ENCODE measurements at places on chromosomes 2 and 18.

DNA sequence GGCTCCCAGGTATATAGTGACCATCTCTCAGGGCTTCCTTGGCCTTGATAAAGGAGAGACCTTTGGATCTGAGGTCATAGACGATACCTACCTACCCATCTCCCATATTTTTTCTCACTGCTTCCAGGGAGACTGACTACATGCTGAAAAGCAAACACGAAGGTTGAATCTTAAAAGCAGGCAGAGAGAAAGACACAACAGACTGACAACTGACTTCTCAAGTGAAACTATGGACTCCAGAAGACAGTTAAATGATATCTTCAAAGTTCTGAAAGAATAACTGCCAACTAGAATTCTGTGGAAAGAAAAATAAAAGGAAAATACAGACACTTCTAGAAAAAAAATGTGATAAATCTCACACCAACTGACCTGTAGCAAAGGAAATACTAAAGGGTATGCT lies 76.5 kb upstream of the HAAO start:
- no peak overlapping the region for H3K4me3 ChIP-seq
- DNase-seq = no peak
- H3K27ac ChIP-seq = no peak overlapping the region
- H3K36me3 ChIP-seq = no peaks in the 10 kb centered on the region
- H3K4me1 ChIP-seq = no peaks in the 10 kb centered on the region

DNA sequence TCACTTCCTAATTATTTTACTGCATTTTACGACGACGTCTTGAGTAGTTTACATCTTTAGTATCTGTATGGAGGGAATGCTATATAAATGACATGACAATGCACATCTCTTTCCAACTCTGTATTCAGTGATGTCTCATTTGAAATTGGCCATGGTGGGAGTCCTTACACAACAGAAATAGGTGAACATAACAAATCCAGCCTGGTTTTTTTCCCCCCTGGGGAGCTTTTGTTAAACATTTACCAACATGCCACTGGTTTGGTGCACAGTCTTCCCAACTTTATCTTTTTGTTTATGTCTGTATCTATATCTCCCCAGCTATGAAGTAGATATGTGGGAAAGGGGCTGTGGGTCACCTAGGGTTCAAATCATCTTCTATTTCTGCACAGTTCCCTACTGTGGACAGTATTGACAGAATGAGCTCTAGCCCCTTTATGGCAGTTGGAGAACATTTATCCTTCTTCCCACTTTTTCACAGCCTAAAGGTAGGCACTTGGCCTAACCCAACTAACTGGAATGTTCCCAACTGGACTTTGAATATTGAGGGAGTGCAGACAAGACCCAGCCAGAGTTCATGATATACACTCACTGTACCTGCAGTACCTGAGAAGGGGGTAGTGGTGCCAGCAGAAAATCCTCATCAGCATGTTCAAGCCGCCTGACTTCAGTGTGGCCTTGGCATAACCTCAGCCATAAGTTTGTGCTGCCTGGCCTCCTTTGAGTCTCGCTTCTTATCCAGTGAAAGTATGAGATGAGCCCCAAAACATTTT lies 5.7 kb upstream of the RTKN start:
- H3K4me1 ChIP-seq = no peaks in the 10 kb centered on the region
- no peaks in the 10 kb centered on the region for H3K27me3 ChIP-seq
- no peaks in the 10 kb centered on the region for H3K36me3 ChIP-seq
- H3K4me3 ChIP-seq = no peak overlapping the region

DNA sequence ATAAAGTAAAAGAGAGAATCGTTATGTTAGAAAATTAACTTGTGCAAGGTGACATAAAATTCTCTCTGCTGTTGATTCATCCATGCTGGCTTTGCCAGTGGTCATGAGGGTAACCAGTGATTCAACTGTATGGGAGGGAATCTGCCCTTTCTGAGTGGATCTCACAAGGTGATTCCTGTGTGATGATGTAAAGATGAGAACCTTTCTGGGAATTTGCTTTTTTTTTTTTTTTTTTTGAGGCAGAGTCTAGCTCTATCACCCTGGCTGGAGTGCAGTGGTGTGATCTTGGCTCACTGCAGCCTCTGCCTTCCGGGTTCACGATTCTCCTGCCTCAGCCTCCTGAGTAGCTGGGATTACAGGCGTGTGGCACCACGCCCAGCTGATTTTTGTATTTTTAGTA lies 23.3 kb downstream of the RAB31 start:
- H3K36me3 ChIP-seq = no peaks in the 10 kb centered on the region
- no peak overlapping the region for H3K4me3 ChIP-seq
- H3K27me3 ChIP-seq = no peaks in the 10 kb centered on the region
- H3K27ac ChIP-seq = no peak overlapping the region
- DNase-seq = no peak

GRCh38 chr18:53864770-53865169 lies 359.7 kb downstream of the MBD2 start:
- DNase-seq = peak; percentile 27
- H3K4me1 ChIP-seq = no peaks in the 10 kb centered on the region
- H3K36me3 ChIP-seq = no peaks in the 10 kb centered on the region

DNA sequence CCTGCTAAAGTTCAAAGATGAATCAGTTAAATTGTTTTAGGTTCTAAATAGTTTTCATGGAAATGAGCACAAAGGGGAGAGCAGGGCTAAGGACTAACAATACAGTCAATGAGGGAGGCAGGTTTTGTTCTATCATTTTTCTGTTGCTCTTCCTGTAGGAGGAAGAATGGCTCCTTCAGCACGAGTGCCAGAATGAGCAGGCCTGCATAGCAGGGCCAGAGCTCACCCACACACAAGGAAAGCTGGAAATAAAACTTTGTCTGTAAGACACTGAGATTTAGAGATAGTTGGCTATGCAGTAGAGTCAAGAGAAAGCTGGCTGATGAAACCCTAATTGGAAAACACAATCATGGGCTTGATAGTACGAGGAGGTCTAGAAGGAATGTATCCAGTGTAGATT lies 313.3 kb downstream of the MBD2 start:
- H3K36me3 ChIP-seq = no peaks in the 10 kb centered on the region
- peak; percentile 4 for DNase-seq
- H3K4me1 ChIP-seq = no peaks in the 10 kb centered on the region
- H3K27ac ChIP-seq = no peak overlapping the region

- H3K4me1 ChIP-seq = peaks cover 7% of the 10 kb centered on the region
- H3K4me3 ChIP-seq = no peak overlapping the region
Measured at GRCh38 chr2:241860184-241861078, 1.7 kb upstream of the PDCD1 start.

- DNase-seq = no peak
- no peaks in the 10 kb centered on the region for H3K27me3 ChIP-seq
- no peak overlapping the region for H3K4me3 ChIP-seq
- no peak overlapping the region for H3K27ac ChIP-seq
Measured at GRCh38 chr2:188850786-188851185, 123.4 kb upstream of the COL3A1 start.

DNA sequence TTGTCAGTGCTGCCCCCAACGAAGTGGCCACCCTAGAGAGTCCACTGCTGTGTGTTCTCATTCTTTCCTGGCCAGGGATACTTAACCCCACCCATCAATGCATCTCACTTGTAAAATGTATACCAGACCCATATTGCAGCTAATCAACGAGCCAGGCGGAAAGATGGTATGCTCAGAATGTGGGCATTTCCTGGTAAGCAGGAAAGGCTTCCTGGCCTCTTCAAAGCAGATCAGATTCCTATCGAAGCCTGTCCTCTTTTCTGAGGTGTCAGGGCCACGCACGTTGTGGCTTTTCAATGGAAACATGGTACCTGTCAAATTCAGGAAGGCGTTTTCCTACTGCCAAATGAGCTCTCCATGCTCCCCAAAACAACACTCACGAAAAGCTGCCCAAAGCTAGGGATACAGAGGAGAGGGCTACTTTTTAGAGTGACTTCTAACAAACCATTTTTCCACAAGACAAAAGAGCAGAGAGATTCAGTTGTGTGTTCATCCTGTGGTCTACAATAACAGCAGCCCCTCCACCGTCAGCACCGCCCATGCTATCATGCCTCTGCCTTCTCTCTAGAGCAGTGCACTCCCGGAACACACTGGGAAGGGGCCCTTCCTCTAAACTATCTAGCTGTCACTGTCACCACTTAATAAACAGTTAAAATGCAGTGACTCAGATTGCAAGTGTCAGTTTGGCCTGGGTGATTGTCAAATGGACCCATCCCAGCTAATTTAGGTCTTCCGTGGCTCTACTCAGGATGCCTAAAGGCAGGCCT lies 535.1 kb downstream of the RNF144A start:
- H3K36me3 ChIP-seq = no peaks in the 10 kb centered on the region
- DNase-seq = no peak
- peaks cover 13% of the 10 kb centered on the region for H3K4me1 ChIP-seq
- H3K27me3 ChIP-seq = no peaks in the 10 kb centered on the region
- no peak overlapping the region for H3K4me3 ChIP-seq

DNA sequence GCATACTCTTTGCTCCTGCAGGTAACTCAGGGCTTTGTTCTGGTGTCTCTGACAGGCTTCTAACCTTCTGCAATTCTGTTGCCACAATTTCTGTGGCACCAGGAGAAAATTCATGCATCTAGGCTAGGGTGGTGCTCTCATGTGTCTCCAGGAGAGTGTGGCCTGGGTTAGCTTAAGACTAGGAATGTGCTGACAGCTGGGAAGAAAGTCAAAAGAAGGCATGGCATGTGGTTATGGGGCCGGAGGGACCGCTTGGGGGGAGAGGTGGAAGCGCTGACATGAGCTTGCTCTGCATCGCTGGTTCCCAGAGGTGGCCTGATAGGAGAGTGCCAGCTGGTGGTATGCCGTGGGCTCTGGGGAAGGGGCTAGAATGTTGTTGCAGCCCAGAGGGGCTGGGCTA lies 173.3 kb upstream of the TNP1 start:
- no peak overlapping the region for H3K4me3 ChIP-seq
- H3K27ac ChIP-seq = no peak overlapping the region
- no peaks in the 10 kb centered on the region for H3K36me3 ChIP-seq
- no peaks in the 10 kb centered on the region for H3K4me1 ChIP-seq

- no peak overlapping the region for H3K4me3 ChIP-seq
- no peak for DNase-seq
- H3K27ac ChIP-seq = no peak overlapping the region
- H3K27me3 ChIP-seq = no peaks in the 10 kb centered on the region
- H3K36me3 ChIP-seq = no peaks in the 10 kb centered on the region
Measured at GRCh38 chr18:40832362-40832761, 1122.7 kb upstream of the PIK3C3 start.

GRCh38 chr2:38810488-38810887 lies 32.5 kb downstream of the GEMIN6 start:
- DNase-seq = no peak
- peaks cover 19% of the 10 kb centered on the region for H3K36me3 ChIP-seq
- no peak overlapping the region for H3K27ac ChIP-seq

GRCh38 chr2:42001711-42002201 lies 46.1 kb upstream of the PKDCC start:
- H3K4me3 ChIP-seq = no peak overlapping the region
- no peak overlapping the region for H3K27ac ChIP-seq
- no peaks in the 10 kb centered on the region for H3K27me3 ChIP-seq
- peaks cover 10% of the 10 kb centered on the region for H3K4me1 ChIP-seq
- no peaks in the 10 kb centered on the region for H3K36me3 ChIP-seq
- DNase-seq = no peak

GRCh38 chr2:16320716-16321115 lies 344.9 kb downstream of the CYRIA start:
- DNase-seq = peak; percentile 67
- H3K4me1 ChIP-seq = 0 out of 2 replicates have a peak, but pooled peaks cover 6% of the 10 kb centered on the region
- no peak overlapping the region for H3K4me3 ChIP-seq
- H3K36me3 ChIP-seq = no peaks in the 10 kb centered on the region
- H3K27ac ChIP-seq = no peak overlapping the region

GRCh38 chr2:143177096-143177786 lies 48.0 kb downstream of the ARHGAP15 start:
- H3K4me1 ChIP-seq = no peaks in the 10 kb centered on the region
- H3K27ac ChIP-seq = no peak overlapping the region
- 0 out of 2 replicates have a peak, but pooled peaks cover 6% of the 10 kb centered on the region for H3K36me3 ChIP-seq
- H3K4me3 ChIP-seq = no peak overlapping the region
- no peak for DNase-seq
- H3K27me3 ChIP-seq = no peaks in the 10 kb centered on the region

GRCh38 chr2:223952280-223952968 lies 4.8 kb upstream of the MRPL44 start:
- no peak overlapping the region for H3K27ac ChIP-seq
- no peaks in the 10 kb centered on the region for H3K36me3 ChIP-seq
- H3K27me3 ChIP-seq = no peaks in the 10 kb centered on the region
- no peak overlapping the region for H3K4me3 ChIP-seq
- peaks cover 35% of the 10 kb centered on the region for H3K4me1 ChIP-seq

DNA sequence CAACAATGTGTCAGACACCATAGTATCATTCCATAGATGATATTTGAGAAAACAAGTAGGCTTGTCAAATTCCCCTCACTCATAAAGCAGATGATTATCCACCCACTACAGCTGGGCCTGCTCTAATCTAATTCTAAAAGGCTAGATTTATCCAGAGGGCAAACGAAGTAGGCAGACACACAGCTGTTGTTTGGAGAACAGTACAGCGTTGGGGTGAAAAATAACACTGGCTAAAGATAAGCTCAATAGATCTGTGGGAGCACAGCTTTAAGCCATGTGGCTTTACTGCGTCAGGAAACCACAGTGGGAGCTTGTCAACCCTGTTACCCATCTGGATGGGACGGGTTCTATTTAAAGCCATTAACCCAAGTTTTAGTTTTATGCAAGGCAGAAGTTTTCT lies 48.9 kb upstream of the COBLL1 start:
- DNase-seq = no peak
- H3K27me3 ChIP-seq = no peaks in the 10 kb centered on the region
- no peaks in the 10 kb centered on the region for H3K36me3 ChIP-seq
- no peak overlapping the region for H3K4me3 ChIP-seq
- H3K27ac ChIP-seq = no peak overlapping the region

DNA sequence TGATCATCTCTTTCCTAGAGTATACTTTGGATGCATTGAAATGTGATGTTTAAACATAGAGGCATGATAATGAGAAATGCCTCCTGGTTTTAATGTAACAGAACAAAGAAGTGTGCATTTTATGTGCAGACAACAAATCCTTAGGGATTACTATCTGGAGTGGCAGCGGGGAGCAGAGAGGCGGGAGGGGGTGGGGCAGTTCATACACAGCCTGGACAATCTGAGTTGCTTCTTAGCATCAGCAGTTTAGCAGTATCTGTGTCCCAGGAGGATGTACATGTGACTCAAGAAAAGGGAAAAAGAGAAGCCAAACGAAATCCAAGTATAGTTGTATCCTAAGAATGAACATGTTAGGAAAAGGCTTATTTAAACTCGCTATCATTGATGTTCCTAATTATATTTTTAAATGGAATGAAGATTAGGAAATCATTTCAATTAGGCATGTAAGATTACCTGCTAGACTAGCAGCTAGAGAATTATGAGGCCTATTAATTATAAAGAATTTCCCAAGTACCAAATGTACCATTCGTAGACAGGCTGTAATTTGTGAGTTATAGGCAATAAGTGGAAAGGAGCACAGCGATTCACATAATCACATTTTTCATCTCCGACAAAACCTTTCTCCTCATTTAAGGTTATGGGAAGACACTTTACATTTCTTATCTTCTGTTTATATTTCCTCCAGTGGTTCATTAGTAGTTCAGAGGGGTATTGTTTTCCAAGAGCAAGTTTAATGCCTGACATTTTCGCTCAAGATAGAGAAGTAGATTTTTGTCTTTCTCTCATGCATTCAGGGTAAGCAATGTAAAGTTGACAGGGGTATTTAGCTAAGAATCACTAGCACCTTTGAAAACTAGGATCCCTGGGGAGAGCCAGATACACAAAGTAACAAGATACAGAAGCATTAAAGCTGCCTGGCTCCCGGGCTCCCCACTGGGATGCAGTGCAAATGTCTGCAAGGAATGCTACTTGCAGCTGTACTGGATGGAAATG lies 141.3 kb upstream of the NOSTRIN start:
- H3K36me3 ChIP-seq = no peaks in the 10 kb centered on the region
- no peak overlapping the region for H3K4me3 ChIP-seq
- no peak overlapping the region for H3K27ac ChIP-seq
- DNase-seq = peak; percentile 75
